ENCODE measurements at places on chromosomes 2 and 18.

- DNase-seq, result no peak
Measured at GRCh38 chr18:41034413-41034812, 920.6 kb upstream of the PIK3C3 start.

GRCh38 chr2:196167666-196168065, 3.7 kb downstream of the STK17B start:
- DNase-seq, result no peak

GRCh38 chr18:13597068-13597467, 129.3 kb downstream of the FAM210A start:
- DNase-seq, result no peak

DNA sequence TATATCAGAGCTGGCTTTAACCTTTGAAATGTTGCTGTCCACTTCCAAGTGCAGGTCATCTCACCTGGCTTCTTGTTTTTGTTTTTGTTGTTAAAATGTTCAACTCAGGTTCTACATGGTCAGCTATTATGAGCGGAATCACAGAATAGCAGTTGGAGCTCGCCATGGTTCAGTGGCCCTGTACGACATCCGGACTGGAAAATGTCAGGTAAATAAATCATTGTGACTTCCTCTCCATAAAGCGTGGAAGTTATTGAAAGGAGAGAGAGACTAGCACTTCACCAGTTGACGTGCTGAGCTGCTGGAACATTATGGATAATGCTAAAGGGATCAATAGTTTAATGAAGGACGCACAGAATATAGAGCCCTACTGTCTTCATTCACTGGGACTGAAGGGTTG, 184.6 kb upstream of the BOD1L2 start:
- DNase-seq, result no peak

GRCh38 chr2:55482186-55482884, 37.2 kb upstream of the CFAP36 start:
- DNase-seq, result no peak

- no peak for DNase-seq
Measured at GRCh38 chr2:128308889-128309279, 9.8 kb downstream of the HS6ST1 start.

- DNase-seq, result no peak
Measured at GRCh38 chr2:101628030-101628392, 69.5 kb upstream of the MAP4K4 start.

DNA sequence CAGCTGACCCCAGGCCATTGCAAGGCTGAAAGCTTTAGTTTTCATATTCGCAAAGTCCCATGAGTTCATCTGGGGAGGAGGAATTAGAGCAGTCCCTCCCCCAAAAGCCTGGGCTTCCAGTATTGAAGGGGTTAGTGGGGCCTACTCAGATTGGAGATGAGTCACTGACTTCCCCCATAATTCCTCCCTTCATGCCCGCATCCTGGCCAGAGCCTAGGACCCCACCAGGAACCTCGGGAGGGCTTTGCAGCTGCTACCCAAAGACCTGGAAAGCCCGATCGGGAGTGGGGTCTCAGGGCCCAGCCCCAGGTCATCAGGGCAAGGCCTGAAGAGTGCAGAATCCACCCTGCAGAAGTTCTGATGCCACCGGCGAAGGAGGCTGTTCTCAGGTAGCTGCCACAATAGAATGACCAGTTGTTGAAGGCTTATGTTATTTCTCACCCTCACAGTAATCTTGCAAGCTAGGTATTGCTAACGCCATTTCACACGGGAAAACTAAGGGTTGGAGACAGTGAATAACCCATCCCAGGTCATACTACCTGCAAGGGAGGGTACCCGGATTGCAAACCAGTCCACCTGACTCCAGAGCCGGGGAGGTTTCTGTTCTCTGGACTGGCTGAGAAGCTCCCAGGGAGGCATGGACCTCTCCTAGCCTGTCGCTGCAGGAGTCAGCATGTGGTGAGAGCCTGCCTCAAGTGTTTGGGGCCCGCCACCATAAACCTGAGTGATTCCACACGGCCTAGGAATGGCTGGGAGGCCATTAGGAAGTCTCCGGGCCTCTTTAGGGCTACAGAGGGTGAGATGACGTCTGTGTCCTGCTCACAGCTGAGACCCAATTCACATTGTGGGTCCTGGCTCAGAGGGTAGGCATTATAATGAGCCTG, 5.8 kb upstream of the ARID5A start:
- no peak for DNase-seq

- no peak for DNase-seq
Measured at GRCh38 chr2:239393388-239393940, 7.4 kb downstream of the HDAC4 start.

DNA sequence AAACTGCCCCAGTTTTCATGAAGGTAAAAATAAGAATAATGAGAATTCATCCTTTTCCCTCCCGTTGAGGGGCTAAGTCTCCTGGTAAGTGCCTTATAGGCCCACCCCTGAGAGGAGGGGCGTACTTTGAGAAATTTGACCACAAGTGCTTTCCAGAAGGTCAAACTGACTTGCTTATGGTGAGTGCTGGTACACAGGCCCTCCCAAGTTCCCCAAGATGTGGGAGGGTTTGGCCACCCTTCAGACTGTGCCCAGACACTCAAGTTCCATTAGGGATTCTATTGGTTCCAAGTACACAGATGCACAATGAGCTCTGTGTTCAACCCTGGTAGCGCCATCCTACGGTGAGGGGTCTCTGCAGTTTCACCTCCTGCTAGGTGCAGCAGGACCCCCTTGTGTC, 205.1 kb downstream of the CTIF start:
- DNase-seq, result no peak

GRCh38 chr2:2795438-2796091, 464.5 kb upstream of the MYT1L start:
- DNase-seq, result no peak

DNA sequence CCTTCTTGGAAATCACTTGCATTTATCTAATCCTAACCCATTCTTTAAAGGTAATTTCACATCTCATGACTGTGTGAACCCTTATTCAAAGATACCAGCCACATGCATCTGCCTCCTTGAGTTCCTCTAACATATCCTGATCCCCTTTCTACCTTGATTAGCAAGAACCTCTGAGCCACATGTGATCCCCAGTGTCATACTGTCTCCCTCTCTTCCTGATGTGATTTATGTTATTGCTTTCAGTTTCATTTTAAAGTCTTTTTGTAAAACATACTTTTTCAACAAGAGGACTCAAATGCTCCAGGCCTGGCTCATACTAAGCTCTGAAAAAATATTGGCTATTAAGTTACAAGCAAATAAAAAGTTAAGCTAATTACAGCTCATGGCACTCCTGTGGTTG, 470.1 kb downstream of the DLGAP1 start:
- DNase-seq, result no peak

GRCh38 chr2:191209340-191209739, 35.9 kb upstream of the MYO1B start:
- no peak for DNase-seq

DNA sequence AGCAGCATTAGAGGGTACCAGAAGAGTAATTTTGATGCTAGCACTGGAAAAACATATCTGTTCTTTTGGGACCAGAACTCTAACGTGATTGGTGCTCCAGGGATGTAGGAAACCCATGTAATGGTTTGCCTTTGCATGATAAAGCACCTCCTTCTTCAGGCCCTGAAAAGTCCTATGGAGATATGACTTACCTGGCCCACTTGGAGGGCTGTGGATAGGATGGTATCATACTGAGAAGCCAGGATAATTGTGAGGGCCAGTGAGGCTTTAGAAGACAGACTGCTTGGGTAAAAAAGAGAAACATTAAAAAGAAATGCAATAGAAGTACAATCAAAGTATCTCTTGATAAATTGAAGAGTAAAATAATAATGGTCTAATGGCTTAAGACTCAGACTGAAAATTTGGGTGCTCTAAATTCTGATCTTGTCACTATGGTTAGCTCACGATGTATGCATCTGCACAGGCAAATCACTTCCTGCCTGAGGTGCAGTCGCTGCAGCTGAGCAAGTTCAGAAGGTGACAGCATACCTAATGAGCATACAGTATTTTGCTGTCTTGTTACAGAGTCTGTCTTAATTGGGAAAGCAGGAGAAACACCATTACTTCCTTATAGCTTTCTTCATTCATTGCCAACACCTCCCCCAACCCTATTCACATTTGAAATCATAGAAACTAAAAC, 371.5 kb downstream of the NUP35 start:
- no peak for DNase-seq

GRCh38 chr2:140916410-140916809, 1214.4 kb downstream of the LRP1B start:
- DNase-seq, result no peak

GRCh38 chr2:237235383-237236095, 149.8 kb downstream of the COPS8 start:
- DNase-seq, result no peak

DNA sequence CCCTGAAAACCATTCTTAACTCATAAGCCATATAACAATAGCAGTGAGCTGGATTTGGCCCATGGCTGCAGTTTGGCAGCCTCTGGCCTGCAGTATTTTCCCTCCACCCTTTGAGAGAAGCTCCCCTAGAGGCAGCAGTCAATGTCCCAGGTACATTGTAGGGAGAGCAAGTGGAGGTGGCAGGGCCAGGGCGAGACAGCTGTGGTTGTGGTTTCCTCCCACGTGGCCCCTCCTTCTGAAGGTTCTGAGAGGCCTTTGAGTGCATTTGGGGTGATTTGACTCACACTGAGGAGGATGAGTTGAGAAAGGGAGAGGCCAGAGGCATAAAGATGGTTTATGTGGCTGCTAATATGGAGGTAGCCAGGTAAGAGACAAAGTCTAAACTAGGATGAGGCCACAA, 45.5 kb upstream of the LDAH start:
- DNase-seq, result peak; percentile 2

DNA sequence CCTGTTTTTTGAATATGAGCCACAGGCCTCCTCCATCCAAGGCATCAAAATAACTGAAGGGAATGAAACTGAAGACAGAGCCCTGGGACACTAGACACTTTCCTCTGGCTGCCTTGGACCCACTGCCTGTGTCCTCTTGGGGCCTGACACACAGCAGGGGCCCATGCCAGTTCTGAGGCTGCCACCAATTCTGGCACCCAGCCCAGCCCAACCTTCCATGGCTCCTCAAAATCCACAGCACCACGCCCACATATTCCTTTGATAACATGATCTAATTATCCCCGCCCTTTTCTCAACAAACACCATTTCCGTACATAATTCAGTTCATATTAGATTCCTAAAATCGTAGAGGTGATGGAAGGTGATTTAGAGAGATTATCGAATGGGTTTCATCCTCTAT, 64.2 kb downstream of the EMX1 start:
- DNase-seq, result no peak

DNA sequence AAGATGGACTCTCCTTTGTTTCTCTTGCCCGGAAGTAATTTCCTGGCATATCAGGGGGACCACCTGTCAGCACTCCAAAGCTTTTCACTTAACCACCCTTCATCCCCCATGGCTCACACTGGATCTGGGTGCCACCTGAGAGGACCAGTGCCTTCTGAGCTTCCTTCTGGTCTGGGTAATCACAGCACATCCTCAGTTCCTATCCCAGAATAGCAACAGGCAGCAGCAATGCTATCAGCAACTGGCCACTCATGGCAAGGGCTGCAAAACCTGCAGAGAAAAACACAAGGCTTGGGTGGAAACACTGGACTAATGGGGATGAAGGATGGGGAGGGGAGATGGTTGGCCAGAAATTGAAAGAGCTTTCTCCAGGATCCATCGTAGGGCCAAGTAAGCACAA, 59.9 kb upstream of the STPG4 start:
- no peak for DNase-seq

- DNase-seq, result no peak
Measured at GRCh38 chr2:105405291-105405690, 6.4 kb upstream of the FHL2 start.

DNA sequence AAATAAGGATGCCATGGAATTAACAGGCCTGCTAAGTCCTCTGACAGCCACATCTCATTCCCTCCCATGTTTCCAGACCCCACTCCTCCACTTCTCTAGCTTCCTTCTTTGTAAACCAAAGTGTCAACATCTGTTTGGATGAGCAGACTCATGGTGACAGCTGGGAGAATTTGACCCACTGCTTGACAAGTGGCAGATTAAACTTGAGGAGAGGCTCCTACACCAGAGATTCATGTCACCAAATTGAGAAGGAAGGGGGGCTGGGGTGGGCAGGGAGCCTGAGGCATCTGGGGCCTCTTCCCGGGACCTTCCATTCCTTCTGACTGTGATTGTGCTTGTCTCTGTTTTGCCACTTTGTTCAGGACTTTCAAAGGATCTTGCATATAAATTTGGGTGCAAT, 41.0 kb upstream of the IGFBP5 start:
- DNase-seq, result no peak

DNA sequence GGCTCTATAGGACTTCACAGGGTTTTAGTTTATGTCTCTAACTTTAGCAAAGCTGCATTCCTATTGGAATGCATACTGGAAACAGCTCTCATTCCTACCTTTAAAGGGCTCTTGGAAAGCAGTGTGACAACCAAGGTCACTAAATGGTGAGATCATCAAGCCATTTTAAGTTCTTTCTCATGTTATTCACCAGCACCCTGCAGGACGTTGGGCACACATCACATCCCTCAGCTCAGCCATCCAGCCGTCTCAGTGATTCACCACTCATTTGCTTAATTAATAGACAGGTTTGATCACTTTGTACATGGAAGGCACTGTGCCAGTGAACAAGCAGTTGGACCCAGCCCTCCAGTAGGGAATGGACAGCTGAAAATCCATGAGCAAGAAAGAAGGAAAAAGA, 32.2 kb upstream of the RBM44 start:
- no peak for DNase-seq

GRCh38 chr18:62751341-62751821, 36.0 kb downstream of the PHLPP1 start:
- DNase-seq, result no peak

DNA sequence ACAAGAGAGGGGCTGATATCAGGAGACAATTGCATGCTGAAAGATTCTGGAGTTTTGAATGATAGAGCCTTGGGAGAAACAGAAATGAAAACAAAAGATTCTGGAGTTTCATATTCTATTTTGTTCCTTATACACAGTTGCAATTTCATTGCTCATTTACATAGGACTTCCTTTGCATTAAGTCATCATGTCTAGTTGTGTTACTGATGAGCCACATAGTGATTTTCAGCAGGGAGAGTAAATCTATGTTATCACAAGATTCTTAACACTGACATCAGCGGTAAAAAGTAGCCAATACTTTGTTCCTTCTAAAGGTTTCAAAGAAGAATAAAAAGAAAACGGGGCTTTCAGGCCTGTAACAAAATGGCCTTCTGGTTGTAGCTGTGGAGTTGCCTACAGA, 7.1 kb downstream of the ADAM17 start:
- no peak for DNase-seq

GRCh38 chr2:109247812-109248211, 118.8 kb downstream of the SH3RF3 start:
- DNase-seq, result no peak

DNA sequence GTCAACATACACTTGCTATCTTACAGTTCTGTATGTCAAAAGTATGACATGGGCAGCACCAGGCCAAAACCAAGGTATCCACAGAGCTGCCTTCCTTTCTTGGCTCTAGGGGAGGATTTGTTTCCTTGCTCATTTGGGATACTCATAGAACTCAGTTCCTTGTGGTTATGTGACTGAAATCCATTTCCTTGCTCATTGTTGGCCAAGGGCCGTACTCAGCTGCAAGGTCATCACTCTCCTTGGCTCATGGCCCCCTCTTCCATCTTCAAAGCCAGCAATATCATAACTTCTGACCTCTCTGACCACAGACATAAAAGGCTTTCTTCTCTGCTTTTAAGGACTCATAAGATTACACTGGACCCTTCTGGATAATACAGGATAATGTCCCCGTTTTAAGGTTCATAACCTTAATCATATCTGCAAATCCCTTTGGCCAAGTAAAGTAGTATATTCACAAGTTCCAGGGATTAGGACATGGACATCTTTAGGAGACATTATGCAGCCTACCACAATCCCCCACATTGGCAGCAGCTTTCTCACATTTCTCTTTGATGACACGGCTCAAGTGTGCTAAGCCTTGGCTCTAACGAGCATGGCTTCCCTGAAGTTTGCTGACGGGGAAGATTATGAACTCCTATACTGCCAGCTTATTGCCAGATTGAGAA, 20.9 kb downstream of the TMEM237 start:
- DNase-seq, result no peak

Data from stimulated activated CD8-positive, alpha-beta memory T cell treated with anti-CD3 and anti-CD28 coated beads, Interleukin-15, amount 100 ng/mL, for 1 hour (primary cell).